ENCODE measurements at places on chromosomes 12 and 14.

DNA sequence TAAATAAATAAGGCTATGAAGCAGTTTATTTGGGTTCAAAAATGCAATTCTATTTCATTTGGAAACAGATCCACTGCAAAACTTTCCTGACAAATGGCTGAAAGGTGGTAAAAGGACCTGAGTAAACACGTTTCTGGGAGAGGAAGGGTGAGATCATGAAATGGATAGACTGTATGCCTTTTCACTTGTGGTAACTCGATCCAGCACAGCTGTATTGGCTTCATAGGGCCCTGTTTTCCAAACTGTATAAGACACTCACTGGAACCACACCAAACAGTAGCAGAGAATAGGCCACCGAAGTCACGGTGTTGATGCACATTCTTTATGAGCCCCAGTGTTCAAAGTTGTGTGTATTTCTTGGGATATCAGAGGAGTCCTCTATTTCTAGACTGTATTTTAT, 325.2 kb upstream of the DIO2 start:
- no peak for DNase-seq

GRCh38 chr12:26277506-26278246, 82.3 kb downstream of the SSPN start:
- DNase-seq = no peak

DNA sequence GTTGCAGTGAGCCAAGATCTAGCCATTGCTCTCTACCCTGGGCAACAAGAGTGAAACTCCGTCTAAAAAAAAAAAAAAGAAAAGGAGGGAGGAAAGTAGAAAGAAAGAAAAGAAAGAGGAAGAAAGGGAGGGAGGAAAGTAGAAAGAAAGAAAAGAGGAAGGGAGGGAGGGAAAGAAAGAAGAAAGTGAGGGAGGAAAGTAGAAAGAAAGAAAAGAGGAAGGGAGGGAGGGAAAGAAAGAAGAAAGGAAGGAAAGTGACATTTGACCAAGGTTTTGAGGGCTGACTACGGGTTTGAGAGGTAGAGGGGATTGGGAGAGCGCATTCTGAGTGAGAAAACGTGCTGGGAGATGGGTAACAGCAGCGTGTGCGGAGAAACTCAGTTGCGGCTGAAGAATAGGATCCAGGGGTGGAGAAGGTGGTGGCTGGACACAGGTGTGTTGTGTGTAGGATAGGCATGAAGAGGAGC, 521 bp upstream of the PAPLN start:
- no peak for DNase-seq

- DNase-seq = no peak
Observed at GRCh38 chr14:30928462-30928861, 54.1 kb downstream of the COCH start.

DNA sequence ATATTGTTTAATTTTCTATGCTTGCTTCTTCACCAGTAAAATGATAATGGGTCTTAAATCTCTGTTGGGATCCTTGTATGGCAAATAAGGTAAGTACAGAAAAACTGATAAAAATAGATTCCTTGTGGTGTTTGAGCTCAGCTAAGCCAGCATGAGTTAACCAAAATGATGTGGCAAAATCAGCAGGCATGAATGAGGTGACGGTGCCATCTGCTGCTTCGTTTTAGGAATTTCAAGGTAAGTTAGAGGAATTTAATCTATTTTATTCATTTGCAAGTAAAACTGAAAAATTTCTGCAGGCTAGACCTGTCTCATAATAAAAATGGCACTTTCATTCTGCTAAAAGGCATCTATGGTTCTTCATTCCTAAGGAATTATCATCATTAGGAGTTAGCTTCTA, 10.0 kb upstream of the CLEC7A start:
- DNase-seq = peak; percentile 13

- DNase-seq = no peak
Observed at GRCh38 chr14:34604995-34605394, 25.0 kb downstream of the SNX6 start.

DNA sequence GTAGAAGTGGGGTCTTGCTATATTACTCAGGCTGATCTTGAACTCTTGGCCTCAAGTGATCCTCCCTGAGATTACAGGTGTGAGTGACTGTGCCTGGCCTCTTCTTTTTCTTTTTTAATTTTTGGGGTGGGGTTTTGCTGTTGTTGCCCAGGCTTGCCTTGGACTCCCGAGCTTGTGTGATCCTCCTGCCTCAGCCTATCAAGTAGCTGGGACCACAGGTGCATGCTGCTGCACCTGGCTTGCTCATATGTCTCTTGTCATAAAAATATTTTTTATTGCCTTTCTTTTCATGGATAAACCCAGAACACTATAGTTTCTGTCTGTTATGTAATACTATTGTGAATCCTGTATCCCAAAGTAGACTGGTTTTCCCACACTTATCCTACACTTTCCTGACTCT, 26.0 kb downstream of the SCYL2 start:
- no peak for DNase-seq

GRCh38 chr12:115609347-115609746, 668.1 kb downstream of the MED13L start:
- no peak for DNase-seq

DNA sequence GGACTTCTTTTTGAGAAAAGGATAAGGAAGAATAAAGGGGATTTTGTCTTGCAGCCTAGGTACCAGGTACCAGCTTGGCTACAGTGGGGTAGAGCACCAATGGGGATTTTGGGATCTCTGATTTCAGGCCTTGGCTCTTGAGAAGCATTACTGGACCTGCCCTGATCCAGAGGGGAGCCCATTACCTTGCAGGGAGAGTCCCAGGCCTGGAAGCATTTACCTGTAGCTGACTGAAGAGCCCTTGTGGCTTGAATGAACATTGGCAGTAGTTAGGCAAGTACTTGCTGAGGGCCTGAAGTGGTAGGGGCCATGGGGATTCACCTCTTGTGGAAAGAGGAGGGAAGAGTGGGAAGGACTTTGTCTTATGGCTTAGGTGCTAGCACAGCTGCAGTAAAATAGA, 308.2 kb upstream of the FBXO33 start:
- no peak for DNase-seq

DNA sequence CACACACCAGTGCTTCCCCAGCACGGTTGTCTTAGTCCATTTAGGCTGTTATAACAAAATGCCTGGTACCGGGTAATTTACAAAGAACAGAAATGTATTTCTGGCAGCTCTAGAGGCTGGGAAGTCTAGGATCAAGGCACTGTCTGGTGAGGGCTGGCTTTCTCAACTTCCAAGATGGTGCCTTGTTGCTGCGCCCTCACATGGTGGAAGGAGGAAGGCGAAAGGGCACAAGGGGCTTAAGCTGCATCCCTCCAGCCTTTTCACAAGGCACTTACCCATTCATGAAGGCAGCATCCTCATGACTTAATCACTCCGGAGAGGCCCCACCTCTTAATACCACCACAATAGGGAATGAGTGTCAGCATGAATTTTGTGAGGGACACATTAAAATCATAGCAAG, 155.5 kb downstream of the SLC15A5 start:
- DNase-seq = no peak

GRCh38 chr12:51851413-51852124, 3.1 kb upstream of the FIGNL2 start:
- DNase-seq = no peak

GRCh38 chr14:105150368-105151083, 18.1 kb downstream of the JAG2 start:
- DNase-seq = no peak

- DNase-seq = no peak
Observed at GRCh38 chr12:56530390-56531055, 8.9 kb downstream of the RBMS2 start.

DNA sequence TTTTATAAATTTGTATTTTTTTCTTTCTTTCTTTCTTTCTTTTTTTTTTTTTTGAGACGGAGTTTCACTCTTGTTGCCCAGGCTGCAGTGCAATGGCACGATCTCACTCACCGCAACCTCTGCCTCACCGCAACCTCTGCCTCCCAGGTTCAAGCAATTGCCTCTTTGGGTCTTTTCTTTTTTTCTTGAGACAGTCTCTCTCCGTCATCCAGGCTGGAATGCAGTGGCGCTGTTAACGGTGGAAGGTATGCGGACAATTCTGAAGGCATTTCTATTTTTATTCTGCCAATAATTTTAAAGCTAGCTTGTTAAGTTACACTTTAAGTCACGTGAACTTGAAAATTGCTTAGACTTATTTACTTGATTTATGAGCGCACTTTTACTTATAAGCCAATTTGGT, 8.8 kb upstream of the PHC1 start:
- no peak for DNase-seq

DNA sequence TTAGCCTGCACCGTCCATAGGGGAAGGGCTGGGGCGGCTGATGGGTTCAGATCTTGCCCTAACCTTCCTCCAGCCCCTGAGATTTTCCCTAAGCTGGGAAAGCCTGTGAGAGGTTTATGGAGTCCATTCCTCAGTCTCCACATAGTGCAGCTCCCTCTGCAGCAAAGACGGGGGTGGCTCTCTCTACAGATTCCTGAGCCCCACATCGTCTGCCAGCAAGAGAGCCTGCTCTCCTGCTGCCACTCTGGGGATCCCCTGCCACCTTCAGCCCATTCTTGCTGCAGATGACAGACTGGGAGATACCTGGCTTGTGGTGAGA, 3.1 kb downstream of the SMIM41 start:
- no peak for DNase-seq

GRCh38 chr12:80356097-80356496, 87.9 kb upstream of the PTPRQ start:
- no peak for DNase-seq

- DNase-seq = no peak
Observed at GRCh38 chr14:105197211-105197641, 16.1 kb upstream of the NUDT14 start.

- DNase-seq = no peak
Observed at GRCh38 chr12:17134315-17134714, 528.4 kb upstream of the LMO3 start.

- no peak for DNase-seq
Observed at GRCh38 chr12:96720363-96720705, 186.7 kb upstream of the NEDD1 start.
